SJSA1 (cell line): ENCODE measurements at places on chromosomes 5 and 9. TPM values are rescaled to one million over a fixed set of nuclear protein-coding genes. Genes with fewer than 3 reads are reported as not detected.

TMEM141 gene
- 33.5 and 44.6 TPM in 2 replicates for total RNA-seq

SLC6A18 gene
- not detected in 2 replicates for total RNA-seq

AQP7 gene
- total RNA-seq: not detected in 2 replicates

DNA sequence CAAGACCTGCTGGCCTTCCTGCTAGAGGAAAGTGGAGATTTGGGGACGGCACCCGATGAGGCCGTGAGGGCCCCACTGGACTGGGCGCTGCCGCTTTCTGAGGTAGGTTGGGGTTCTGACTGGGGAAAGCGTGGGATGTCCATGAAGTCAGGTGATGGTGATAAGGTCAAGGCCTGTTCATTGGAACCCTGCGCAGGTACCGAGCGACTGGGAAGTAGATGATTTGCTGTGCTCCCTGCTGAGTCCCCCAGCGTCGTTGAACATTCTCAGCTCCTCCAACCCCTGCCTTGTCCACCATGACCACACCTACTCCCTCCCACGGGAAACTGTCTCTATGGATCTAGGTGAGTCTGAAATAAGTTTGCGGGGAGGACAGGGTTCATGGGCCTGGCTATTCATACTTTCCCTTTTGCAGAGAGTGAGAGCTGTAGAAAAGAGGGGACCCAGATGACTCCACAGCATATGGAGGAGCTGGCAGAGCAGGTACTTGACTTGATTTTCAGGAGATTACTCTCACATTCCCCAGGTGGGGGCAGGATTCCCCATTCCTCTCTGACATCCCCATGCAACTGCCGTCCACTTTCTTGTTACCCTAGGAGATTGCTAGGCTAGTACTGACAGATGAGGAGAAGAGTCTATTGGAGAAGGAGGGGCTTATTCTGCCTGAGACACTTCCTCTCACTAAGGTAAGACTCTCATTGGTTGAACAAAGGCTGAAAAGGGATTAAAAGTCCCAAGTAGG, 505 bp downstream of the CREB3 start:
- peak; percentile 39 for DNase-seq

ZNF483 gene
- 1.2 and 1.3 TPM in 2 replicates for total RNA-seq

DNA sequence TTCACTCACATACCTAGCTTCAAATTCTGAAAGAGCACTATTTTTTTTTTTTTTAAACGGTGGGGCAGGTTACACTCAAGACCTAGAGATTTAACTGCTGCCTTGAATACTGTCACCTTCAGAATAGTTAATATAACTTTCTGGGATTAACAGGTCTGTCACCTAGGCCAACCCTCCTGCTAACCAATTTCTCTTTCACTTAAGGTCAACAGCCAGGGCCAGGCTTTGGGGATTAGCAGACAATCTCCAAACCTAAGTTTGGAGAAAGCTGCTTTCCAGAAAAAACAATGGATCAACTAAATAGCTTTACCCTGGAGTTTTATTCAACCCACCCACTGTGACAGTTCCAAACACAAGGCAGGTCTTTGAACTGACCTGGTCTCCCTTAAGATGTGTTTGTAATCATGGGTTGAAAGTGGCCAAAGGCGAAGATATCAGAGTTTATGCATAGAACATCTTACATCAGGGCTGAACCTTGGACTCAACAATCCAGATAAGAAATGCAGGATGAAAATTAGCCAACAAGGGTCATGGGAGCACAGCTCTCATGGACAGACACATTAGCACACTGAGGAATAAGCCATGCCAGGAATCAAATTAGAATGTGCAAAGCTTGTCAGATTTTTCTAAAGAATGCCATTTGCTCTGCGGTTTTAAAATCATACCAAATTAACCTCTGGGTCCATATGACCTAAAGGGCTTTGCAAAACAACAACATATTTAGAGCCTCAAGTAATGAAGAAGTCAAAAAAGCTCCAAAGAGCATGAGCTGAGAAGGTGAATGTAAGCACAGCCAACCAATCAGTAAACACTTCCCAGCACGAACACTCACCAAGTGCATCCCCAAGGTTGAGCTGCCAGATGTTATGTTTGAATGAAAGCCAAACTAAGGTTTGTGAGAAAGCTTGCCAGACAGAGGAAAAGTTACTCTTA, 538.5 kb upstream of the DMAC1 start:
- DNase-seq: no peak

DNA sequence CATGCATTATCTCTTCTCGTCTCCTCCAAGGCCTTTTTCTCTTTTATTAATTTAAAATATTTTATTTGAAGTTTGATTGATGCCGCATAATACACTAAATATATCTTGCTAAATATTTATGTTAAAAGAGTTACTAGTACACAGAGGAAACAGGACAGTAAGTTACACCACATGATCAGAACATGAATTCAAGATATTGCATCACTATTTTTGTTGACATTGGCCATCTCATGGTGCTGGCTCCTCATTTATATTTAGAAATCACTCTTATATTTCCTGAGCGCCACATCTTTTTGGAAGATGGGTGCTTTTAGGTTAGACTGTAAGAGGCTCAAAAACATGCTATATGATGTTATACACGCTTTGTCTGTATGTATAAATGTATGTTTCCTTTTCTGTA, 23.0 kb downstream of the SPEF2 start:
- no peak for DNase-seq

DNA sequence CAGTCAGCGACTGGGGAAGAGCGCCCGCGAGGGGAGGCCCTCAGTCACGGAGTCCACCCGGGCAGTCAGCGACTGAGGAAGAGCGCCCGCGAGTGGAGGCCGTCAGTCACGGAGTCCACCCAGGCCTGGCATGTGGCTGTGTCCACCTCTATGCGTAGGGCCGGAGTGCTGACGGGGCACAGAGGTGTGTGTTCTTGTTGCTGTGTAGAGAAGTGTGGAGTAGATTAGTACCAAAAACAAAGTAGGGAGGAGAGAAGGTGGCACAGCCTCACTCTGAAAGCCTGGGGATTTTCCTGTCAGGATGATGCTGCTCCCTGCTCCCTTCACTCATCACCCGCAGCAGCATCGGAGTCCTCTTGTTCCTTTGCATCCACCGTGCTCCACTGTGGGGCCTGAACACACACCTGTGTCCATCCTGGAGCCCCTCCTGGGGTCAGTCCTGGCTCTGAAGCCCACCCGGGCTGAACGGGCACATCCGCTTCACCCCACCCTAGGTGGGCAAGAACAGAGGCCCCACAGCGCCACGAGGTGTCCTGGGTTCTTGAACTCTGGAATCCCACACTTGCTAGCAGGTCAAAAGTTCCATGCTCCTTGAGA, 37.9 kb downstream of the AHRR start:
- DNase-seq: no peak

GRCh38 chr5:137627293-137627692, 108.6 kb downstream of the KLHL3 start:
- peak; percentile 2 for DNase-seq

DNA sequence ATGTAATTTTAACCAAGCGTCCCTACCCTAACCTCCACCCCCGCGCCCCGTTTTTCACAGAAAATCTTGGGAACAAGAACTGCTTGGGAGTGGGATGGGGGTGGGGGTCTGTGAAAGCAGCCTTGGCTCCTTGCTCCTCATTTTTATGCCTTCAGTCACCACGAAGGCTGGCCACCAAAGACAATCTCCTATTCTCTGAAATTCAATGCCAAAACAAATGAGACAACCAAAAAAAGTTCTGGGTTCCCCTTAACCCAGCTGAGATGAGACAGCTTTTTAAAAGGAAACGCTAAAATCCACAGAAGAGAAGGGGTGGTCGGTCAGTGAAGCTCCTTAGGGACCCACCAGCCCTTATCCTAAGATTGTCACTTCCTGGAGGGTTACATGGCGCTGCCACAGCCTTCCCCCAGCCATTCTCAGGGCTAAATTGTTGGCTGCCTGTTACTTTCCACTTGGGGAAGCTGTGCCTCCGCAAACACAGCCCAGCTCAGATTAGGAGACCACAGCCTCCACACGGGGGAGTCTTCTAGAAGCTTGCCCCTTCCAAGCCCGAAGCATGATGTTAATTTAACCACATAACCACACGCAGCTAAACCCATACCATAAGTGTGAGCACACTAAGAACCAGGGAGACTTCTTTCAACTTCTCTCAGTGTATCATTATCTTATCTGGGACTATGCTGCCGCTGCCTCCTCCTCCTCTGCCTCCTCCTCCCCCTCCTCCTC, 136.3 kb downstream of the FOXD1 start:
- peak; percentile 46 for DNase-seq

- DNase-seq: no peak
Measured at GRCh38 chr9:101880846-101881245, 142.4 kb upstream of the GRIN3A start.

- DNase-seq: peak; percentile 99
Measured at GRCh38 chr5:140710899-140711552, 10.8 kb downstream of the ZMAT2 start.

DNA sequence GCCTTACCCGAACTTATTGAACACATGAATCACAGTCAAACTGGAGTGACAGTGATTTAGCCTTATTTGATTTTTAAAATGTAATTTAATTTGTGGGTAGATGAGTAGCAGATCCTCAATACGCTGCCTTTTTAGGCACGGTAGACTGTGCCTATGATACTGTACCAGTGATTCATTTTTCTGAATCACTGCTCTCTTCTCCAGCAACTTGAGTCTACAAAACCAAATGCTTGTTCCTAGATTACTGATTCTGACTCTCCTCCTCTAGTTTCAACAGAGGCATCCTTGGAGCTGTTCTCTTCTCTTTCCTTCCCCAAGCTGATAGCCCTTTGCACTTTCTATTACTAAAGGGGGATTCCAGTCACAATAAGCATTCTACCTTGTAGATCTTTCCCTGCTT, 94.3 kb upstream of the IL7R start:
- DNase-seq: no peak

GRCh38 chr5:157630341-157630740, 21.9 kb downstream of the SOX30 start:
- DNase-seq: no peak

DNA sequence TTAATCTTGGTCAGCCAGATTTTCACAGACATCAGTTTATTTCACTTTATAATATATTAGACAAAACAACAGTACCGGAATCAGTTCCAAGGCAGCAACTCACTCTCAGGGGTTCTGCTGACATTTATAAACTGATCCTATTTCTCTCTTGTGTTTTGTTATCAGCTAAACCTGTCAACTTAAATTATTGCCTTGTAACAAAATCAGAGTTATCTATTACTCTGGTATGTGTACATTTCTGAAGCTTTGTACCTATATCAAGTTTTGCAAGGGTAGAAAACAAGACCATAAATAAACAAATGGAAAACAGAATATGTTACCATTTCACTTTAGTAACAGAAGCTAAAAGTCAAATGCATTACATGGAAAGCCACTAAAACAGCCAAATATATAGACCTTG, 122.1 kb downstream of the SIL1 start:
- no peak for DNase-seq

GRCh38 chr9:123418506-123418905, 62.5 kb downstream of the CRB2 start:
- DNase-seq: no peak

GRCh38 chr9:110742741-110743371, 74.3 kb downstream of the MUSK start:
- peak; percentile 65 for DNase-seq

GRCh38 chr9:18639911-18640310, 166.0 kb downstream of the ADAMTSL1 start:
- DNase-seq: no peak

DNA sequence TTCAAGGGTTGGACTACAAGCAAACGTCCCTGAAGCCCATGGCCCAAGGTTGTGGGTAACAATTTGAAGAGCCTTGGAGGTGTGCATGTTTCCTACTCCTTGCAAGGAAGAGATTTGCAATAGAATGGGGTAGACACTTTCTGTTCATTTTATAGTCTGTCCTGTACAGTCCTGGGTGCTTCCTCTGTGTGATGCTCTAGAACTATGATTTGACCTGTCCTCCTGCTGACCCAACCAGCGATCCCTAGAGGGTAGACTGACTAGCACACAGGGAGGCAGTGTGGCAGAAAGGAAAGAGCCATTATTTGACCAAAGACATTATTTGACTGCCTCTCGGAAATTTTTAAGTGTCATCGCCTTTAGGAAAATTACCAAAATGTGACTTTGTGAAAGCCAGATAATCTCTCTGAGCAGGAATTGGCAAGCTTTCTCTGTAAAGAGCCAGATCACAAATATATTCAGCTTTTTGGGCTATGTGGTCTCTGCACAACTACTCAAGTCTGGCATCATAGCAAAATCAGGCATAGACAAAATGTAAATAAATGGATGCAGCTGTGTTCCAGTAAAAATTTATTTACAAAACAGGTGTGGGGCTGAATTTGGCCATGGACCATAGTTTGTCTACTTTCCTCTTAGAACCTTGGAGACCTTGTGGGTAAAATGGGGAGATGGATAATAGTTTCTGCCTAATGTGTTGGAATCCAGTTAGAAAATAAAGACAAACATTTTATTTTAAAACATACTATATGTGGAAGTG, 106.8 kb downstream of the DMRT2 start:
- DNase-seq: no peak

IFNA13 gene
- total RNA-seq: not detected in 2 replicates

GRCh38 chr5:132771503-132771998, 5.5 kb downstream of the SEPTIN8 start:
- DNase-seq: peak; percentile 35

- DNase-seq: no peak
Measured at GRCh38 chr5:3305432-3305831, 290.2 kb upstream of the IRX1 start.

DNA sequence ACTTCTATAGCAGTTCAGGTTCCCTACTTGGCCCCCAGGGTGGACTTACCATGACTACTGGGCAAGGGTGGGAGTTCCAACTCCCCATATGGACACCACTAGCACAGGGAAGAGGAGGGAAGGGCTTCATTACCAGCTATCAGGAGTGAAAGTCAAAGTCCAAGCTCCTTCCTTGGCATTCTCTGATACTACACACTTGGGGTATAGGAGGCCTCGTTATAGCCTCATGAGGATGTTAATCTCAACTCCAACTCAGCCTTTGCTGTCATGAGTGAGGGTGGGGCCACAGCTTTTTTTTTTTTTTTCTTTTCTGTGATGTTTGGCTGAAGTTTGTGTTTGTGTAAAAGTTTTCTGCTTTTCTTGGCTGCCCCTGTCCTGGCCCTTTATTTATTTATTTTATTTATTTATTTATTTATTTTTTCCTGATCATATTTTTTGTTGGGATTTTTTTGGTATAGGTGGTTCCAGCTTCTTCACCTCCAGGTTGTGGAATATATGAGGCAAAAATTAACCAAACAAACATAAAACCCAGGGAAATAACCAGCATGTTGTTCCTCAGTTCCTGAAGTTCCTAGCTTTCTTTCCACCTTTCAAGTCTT, 8.7 kb downstream of the GARIN3 start:
- DNase-seq: no peak

- DNase-seq: peak; percentile 45
Measured at GRCh38 chr9:3858961-3859360, 333.2 kb upstream of the RFX3 start.

ACTL7B gene
- not detected in 2 replicates for total RNA-seq

ANKRD18B gene
- not detected in 2 replicates for total RNA-seq

- DNase-seq: no peak
Measured at GRCh38 chr9:13665418-13666066, 386.1 kb upstream of the MPDZ start.

- DNase-seq: no peak
Measured at GRCh38 chr9:21412107-21412506, 3.2 kb downstream of the IFNA8 start.

EQTN gene
- not detected in 2 replicates for total RNA-seq

- no peak for DNase-seq
Measured at GRCh38 chr5:40480392-40480791, 199.3 kb upstream of the PTGER4 start.

- DNase-seq: no peak
Measured at GRCh38 chr9:38412751-38413150, 11.5 kb downstream of the IGFBPL1 start.

- no peak for DNase-seq
Measured at GRCh38 chr5:143748516-143748915, 63.4 kb upstream of the HMHB1 start.
